ENCODE measurements at places on chromosomes 1 and 21. TPM values are rescaled to one million over a fixed set of nuclear protein-coding genes. Genes with fewer than 3 reads are reported as not detected.

F3 gene
- total RNA-seq, result 1.6 TPM

DNA sequence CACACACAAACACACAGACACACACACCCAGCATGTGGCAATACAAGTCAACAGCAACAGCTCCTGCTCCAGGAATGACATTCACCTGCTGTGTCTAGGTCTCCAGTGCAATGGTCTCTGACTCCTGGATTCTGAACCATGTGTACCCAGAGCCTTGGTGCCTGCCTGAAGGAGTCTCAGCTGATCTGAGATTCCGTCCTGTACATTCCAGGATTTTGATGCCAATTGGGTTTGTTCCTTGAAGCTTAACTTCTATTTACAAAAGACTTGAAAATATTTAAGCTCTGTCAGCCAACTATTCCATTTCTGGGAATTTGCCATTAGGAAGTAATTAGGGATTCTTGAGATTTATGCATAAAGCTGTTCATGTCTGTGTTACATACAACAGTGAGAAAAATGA, 85.4 kb upstream of the LRRC8D start:
- no peak for DNase-seq

DNA sequence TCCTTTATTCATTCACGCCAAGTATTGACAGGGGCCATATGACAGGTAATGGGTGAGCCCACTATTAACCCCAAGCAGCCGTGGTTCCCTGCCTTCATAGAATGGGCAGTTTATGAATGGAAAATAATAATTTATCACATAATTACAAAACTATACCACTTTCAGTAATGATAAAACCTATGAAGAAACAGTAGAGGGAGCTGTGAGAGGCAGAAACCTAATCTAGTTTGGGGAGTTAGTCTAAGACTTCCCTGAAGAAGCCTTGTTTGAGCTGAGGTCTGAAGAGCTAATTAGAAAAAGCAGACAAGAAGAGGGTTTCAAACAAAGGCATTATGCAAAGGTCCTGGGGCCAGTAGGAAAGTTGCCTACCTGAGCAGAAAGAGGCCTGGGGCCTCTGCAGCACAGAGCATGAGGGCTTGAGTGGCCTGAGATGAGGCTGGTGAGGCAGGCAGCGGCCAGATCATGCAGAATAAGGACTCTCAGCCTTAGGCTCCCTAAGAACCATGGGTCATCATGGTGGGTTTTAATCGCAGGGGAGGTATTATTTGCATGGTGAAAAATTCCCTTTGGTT, 142.8 kb downstream of the ATG4C start:
- no peak for DNase-seq

SYTL1 gene
- 0.62 TPM for total RNA-seq

GRCh38 chr21:18147678-18148077, 97.0 kb upstream of the CHODL start:
- DNase-seq, result no peak

DNA sequence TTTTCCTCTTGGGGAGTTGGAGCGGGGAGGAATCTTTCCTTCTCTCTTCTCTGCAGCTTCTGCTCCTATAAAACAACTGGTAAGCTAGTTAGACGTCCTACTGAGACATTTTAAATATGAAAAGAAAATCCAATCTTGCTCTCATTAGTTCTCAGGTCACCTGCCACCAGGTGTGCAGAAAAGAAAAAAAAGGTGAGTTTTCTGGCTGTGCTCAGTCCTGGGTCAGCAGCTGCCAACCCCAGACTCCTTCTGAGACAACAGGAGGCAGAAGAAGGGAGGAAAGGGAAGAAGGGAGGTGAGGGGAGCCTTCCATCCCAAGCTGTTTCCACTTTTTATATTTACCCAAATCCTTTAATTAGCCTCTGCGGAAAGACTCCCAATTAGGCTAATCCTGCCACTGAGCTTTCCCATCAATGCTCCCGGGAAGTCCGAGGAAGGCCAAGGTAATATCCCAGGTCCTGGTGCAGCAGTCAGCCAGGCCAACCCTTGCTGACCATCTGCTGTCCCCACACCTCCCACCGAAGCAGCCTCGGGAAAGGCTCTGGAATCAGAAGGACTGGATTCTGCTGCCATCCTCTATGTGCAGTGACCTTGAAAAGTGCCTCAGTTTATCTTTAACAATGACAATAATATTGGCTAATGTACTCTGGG, 33.4 kb downstream of the GLIS1 start:
- DNase-seq, result no peak

LHX8 gene
- total RNA-seq, result 0.09 TPM

GRCh38 chr21:33300701-33301631, 23.8 kb upstream of the IFNAR1 start:
- peak; percentile 78 for DNase-seq

DNA sequence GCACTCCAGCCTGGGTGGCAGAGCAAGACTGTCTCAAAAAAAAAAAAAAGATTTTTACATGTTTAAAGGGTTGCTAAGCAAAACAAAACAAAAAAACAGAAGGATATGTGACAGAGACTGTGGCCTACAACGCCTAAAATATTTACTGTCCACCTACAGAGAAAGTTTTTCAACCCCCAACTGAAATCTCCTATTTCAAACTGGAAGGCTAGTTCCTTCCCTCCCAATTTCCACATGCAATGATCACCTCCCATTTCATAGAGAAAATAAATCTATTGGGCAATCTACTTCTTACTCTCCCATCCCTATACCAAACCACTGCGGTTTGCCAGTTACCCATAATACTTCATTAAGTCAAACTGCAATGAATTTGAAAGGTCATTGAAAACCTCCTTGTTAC, 74.2 kb downstream of the ST3GAL3 start:
- DNase-seq, result peak; percentile 79

- no peak for DNase-seq
Observed at GRCh38 chr1:176469450-176470010, 6.6 kb downstream of the PAPPA2 start.

PTGFRN gene
- total RNA-seq, result 127 TPM

GRCh38 chr1:41663671-41664400, 179.4 kb upstream of the EDN2 start:
- DNase-seq, result no peak

DNA sequence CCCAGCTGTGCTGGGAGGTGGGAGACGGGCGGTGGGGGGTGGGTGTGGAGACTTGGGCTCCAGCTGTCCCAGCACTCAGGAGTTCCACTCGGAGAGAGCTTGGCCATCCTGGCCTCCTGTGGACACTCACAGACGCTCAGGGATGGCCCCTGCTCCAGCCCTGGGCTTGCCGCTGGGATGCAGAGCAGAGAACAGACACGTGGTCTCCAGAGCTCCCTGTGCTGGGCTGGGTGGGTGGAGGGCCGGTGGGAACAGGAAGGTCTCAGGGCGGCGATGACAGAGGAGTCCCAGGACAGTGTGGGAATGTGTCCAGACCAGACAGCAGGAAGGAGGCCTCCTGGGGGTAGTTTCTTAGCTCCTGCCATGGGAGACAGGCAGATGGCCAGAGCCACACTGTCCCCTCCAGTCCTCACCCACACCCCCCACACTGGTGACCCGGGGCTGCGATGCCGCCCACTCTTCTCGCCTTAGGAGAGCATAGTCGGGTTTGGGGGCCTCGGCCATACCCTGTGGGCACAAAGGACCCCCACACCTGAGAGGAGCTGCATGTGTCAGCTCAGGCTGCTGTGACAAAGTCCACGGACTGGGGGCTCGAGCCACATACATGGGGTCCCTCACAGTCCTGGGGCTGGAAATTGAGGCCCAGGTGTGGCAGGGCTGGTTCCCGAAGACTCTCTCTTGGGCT, 2.0 kb downstream of the KRTAP10-9 start:
- DNase-seq, result no peak

UTP11 gene
- 89.6 TPM for total RNA-seq

KPNA6 gene
- total RNA-seq, result 24.4 TPM

SPRR5 gene
- total RNA-seq, result not detected

GRCh38 chr1:154879038-154879421, 8.9 kb upstream of the KCNN3 start:
- DNase-seq, result no peak
